ENCODE measurements at places on chromosomes 7 and 10.

- no peak for DNase-seq
Observed at GRCh38 chr10:6062101-6062771, at the start of gene IL2RA. IL2RA (minus strand) TSS chr10:6062367; CDS start chr10:6062151, 216 bp downstream.

- no peak for DNase-seq
Observed at GRCh38 chr7:75727881-75728593, 10.7 kb downstream of the HIP1 start.

GRCh38 chr7:92002720-92003119, 62.1 kb downstream of the AKAP9 start:
- DNase-seq = no peak

DNA sequence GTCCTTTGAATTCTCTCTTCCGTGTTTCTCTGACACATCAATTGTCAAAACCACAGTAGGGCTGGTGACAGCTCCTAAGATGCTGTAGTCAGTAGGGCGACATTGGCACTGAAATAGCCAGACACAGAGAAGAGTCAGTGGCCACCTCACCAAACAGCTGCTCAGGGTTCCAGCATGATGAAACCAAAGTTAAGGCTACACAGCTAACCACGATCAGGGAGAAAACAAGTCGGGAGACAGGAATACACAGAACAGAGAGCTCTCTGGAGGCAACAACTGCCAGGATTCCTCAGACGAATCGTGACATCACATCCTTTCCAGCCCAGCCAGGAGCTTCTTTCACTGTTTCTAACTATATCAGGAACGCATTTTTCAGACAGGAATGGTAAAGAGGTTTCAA, 922.2 kb downstream of the SORCS1 start:
- no peak for DNase-seq

GRCh38 chr10:52965938-52966401, 193.4 kb upstream of the MBL2 start:
- no peak for DNase-seq

DNA sequence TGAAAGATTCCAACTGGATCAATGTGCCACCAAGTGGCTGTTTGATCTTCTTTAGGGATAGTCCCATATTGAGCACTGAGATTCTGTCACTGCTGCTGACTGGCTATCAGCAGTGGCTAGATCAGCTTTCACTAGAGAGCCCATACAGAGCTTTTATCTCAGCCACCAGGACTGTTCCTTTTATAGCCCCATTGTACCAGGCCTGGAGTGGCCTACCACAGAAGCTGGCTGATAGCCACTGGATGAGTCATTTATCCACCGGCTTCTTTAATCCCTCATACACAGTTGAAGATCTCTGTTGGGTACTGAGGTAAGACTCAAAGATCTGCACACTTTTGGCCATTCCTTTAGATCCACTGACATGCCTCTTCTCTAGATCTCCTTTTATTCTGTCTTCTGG, 1101.1 kb downstream of the SORCS3 start:
- no peak for DNase-seq

GRCh38 chr7:24881623-24882022, 98.4 kb downstream of the OSBPL3 start:
- no peak for DNase-seq

DNA sequence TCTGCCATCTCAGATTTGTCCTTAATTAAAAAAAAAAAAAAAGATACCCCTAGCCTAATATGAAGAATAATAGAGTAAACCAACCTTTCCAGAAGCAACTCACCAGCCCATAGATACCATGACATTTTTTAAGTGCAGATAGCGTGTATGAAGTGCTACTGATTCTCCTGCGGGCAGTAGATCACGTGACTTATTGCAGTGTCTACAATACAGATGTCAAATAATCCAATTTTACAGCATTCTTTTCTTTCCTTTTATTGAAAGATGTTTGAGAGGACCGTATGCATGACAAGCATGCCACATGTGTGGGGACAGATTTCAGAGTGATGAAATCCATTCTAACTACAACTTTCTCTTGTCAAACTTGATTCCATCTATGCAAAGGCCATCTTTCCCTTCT, 232.9 kb upstream of the SP4 start:
- DNase-seq = no peak

- DNase-seq = no peak
Observed at GRCh38 chr7:32941181-32941580, 16.1 kb upstream of the FKBP9 start.

DNA sequence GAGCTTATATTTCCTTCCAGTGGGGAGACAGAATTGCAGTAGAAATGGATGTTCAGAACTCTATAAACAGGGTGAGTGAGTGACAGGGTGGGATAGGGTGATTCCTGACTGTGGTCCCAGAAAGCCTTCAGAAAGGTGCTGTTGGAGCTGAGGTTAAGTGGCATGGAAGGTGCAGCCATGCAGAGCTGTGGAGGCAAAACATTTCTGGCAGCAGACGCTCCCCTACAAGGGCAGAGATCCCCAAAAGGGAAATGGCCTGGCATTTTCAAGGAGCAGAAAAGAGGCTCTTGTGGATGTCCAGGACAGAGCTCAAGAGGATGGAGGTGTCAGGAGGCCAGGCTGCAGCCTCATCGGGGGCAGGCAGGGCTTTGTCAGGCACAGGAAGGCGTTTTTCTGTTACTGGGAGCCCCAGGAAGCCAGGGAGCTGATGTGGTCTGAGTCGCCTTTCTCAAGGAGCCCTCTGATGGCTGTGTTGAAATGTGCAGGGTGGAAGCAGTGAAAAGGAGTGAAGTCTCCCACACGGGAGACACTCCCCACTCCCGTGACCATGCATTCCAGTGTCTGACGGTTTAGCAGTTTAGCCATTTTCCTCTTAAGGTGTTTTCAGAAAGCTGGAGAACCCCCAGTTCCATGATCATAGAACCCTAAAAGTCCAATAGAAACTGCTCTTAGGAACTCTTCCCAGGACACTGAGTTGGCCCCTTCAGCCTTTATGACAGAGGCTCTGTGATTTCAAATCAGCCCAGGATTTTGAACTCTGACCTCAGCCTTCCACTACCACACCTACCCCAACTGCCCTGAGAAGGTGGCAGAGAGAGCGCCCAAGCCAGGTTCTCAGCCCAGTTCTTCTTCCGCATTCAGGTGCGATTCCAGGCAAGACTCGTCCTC, 96.2 kb downstream of the C10orf105 start:
- DNase-seq = no peak

- no peak for DNase-seq
Observed at GRCh38 chr10:132640326-132641125, 102.9 kb downstream of the INPP5A start.

- no peak for DNase-seq
Observed at GRCh38 chr10:62597226-62597625, 207.3 kb upstream of the ADO start.

GRCh38 chr10:121974019-121974534, 940 bp downstream of the NSMCE4A start:
- DNase-seq = no peak

DNA sequence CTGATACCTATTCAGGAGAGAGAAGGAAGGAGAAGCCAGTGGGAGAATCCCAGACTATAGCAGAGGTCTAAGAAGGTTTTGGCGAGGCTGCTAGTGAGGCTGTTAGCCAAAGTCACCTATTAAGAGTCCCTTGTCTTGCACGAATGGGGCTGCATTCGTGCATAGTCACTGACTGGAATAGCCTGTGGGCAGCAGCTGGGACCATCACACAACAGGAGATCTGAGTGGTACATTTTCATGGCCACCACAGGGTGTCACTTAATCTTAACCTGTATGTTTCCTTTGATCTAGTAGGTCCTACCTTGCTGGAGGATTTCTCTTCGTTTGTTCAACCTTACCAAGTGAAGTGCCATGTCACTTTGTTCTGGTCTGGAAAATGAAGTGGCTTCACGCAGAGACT, 319.9 kb downstream of the BMPER start:
- DNase-seq = no peak

DNA sequence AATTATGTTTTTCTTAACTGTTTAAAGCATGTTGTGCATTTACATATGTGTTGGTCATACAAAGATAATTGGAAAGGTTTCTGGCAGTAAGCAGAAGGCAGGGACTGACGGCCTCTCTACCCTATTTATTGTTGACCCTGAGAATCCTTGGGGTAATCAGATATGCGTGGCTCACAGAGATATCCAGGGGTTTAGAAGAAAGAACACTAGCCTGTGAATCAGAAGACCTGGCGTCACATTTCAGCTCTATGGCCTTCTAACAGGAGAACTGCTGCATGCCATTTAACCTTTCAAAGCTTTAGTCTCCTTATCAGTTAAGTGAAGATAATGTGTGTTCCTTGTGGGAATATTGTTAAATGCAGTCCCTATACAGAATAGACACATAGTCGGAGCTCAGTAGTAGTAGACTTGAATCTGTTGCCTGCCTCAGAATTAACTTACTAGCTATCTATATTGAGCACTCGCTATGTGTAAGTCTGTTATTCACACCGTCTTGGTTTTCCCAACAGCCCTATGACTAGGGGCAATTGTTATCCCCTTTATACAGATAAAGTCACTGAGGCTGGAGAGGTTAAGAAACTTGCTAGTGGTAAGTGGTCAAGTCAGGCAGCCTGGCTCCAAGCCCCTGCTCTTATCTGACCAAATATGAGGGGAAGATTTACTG, 129.6 kb upstream of the ANKRD1 start:
- DNase-seq = no peak

DNA sequence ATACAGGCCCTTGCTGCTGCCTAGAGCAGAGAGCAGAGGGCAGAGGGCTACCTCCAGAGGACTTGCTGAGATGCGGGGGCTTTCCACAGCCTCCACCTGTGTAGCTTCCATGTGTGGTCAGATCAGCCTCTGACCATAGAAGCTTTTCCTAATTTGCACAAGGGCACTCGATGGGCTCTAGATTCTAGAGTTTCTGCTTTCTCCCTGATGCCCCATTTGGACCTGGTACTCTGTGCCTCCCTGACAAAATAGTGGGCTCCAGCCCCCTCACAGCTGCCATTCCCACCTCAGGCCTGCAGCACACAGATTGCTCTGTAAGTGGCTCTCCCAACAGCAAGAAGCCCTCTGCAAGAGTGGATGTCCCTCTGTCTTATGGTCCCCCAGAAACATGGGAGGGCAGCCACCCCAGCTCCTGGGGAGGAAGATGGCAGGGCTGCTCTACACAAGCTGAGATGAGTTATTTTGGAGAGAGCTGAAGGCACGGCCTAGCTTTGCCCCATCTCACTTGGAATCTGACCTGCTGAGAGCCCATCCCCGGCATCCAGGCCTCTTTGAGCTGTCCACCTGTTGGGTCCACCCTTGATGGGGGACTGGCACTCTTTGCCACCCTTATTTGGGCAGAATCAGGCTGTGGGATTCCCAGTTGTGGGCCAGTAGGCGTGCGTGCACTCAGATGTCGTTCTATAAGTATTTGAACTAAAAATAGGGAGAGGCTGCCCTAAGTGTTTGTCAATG, 16.7 kb downstream of the TMEM273 start:
- DNase-seq = no peak

GRCh38 chr10:55146032-55146431, 345.0 kb upstream of the PCDH15 start:
- DNase-seq = no peak

GRCh38 chr10:46029461-46030030, 877 bp downstream of the NCOA4 start:
- DNase-seq = no peak

DNA sequence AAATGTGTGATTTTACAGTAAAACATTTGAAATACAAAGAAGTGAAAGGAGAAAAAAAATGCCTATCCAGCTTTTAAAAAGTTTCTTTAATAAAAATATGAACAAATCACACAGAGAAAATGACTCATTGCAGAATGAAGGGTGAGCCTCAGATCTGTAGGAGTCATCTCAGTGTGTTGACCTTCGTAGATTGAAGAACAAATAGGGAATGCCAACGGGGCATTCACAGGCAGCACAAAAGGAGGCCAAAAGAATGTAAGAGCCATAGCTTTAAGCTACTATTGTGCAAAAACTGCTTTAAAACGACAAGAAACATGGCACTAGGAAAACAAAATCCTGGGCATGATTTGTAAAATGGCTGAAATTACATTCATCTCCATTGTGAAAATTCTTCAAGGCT, 782.7 kb upstream of the CELF2 start:
- no peak for DNase-seq

DNA sequence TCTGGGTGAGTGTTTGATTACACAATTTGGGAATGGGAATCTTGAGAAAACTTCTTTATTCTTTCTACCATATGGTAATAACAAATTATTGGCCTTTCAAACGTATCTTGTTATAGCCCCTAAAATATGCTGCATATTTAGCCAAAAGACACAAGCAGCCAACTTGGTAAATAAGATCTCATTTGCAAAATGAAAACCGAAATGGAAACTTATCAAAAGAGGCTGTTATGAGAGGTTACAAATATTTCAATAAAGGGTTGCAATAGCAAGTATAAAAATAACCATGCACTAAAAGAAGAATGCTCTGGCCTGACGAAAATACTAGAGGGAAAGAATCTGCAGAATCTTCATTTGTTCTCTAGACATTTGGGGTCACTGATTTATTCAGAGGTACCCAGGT, 259.5 kb upstream of the LRRN3 start:
- no peak for DNase-seq

DNA sequence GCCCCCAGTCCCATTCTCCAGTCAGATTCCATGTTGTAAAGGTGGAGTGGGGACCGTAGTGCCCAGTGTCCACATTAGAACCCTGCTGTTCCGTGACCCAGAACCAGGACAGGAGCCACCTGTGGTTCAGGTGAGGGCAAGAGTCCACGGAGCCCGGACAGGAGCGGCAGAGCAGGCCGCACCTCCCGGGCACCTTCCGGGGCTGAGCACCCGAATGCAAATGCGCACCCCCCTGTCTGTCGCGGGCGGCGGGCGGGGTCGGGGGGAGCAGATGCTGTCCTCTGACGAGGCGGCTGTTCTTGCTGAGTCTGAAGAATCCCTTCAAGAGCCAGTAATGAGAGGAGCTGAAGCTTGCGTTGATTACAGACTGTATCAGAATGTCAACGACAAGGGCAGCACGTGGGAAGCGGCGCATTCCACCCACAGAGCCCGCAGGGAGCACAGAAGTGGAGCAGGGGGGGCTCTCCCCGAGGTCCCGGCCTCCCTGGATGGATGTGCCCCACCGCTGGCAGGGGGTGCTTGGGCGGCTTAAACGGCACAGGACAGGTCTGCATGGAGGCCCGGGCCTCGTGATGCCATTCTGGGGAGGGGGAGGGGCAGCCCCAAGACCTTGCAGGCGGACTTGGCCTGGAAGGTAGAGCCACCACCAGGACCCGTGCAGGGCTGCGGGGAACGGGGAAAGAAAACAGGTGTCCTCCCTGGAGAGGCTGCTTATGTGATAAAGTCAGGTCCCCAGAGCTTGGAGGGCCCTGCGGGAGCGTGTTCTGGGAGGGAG, 407.5 kb upstream of the RNF32 start:
- no peak for DNase-seq

GRCh38 chr7:42099470-42100155, 137.4 kb downstream of the GLI3 start:
- DNase-seq = no peak

GRCh38 chr7:50633414-50633710, 68.2 kb upstream of the DDC start:
- DNase-seq = no peak

DNA sequence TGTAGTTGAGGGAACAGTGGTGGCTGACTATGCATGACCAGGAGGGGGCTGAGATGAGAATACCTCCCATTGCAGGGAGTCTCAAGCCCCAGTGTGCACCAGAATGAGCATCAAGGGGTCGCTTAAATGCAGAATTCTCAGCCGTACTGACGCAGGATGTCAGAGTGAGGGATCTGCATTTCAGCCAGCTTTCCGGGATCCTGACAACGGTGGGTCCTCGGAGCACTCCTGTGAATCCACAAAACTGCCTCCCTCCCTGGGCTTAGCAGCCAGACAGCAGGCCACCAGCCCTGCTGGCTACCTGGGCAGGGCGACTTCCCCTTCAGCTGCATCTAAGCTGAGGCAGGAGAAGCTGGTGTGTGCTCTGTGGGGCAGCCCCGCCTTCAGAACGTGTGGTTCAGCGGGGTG, 21.8 kb upstream of the LOXL4 start:
- no peak for DNase-seq

- DNase-seq = no peak
Observed at GRCh38 chr7:151366166-151366879, 24.7 kb downstream of the NUB1 start.

All from cortex of kidney (tissue), 1 donor.